ENCODE measurements at places on chromosomes 7 and 10.

- DNase-seq: no peak
Measured at GRCh38 chr7:158997471-158997870, 141.1 kb downstream of the DYNC2I1 start.

DNA sequence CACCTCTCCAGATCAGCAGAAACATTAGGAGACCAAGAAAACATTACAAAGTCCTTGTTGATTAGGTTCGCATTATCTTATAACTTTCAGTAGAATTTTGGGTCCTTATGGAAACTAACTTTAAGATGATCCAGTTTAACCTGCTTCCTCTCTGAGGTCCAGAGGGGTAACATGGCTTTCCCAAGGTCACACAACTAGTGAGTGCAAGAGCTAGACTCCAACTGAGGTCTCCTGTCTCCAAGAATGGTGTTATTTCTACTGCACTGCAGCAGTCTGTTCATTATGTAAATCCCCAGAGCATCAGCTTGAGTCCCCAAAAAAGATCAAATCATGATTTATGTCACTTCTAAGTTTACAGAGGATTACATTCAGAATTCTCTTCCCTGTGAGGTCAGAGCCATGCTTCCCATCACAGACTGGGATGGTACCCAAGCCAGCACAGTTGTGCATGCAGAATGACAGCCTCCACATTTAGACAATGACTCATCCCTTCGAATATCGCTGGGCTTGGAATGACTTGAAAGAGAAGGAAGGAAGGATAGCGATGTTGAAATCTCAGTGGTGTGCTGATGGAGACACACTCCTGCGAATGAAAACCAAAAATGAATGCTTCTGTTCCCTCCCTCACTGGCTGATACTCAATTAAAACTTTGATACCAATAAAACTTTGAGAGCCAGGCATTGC lies 163.1 kb upstream of the PLXNA4 start:
- no peak for DNase-seq

- no peak for DNase-seq
Measured at GRCh38 chr10:130630135-130630534, 493.9 kb downstream of the GLRX3 start.

- no peak for DNase-seq
Measured at GRCh38 chr10:103673606-103674005, 180.1 kb downstream of the NEURL1 start.

DNA sequence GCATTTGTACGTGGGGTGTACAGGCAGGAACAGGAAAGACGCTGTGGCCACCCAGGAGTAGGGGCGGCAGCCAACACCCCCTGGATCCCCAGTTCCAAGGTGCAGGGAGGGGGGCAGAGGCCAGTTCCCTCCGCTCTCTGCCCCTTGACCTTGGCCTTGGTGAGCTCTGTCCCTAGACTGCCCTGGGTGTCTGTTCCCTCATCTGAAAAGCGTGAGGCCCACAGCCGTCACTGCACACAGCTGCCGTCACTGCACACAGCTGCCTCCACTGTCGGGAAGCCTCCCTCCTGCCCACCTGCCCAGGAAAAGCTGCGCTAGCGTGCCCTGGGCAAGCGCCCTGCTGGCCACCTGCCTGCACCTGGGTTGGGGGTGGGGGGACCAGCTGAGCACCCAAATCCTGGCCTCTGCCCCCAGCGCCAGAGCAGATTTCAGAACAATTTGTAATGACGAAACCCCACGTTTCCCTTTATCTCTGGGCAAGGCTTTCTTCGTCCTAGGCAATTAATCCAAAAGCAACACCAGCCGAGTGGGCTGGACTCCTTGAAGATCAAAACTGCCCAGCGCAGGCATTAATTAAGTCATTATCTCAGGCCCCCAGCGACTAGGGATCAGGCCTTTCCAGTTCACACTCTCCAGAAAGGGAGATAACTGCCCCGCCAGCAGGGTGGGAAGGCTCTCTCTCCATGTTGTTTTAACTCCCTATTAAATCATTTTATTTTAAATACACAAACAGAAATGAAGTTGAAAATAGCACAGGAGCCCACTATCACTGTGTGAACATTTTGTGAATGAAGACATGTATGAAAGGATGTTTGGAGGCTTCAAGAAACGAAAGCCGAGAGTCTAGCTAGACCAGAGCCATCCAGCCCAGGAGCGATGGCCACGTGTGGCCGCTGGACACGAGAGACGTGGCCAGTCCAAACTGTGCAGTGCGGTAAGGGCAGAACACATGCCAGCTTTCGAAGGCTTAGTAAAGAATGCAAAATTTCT lies 4.0 kb upstream of the PDGFA start:
- DNase-seq: no peak

GRCh38 chr7:69504733-69505420 lies 93.4 kb upstream of the AUTS2 start:
- DNase-seq: no peak

GRCh38 chr10:122954731-122955050 lies 664 bp upstream of the C10orf88 start:
- DNase-seq: no peak

DNA sequence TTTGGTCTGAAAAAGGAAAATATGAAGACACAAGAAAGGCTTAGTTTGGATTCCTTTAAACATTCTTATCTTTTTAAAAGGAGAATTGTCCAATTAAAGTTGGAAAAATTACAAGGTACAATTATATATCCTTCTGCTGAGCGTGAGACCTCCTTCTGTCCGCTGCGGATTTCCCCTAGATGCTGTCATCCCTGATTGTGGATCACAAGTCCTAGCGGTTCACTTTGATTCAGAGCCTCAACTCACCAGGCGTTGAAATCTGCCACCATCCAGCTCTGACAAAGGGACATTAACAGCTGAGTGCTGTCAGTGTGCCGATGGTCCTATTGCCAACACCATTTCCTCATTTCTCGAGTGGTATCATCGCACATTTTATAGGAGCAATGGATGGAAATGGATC lies 73.1 kb upstream of the PTER start:
- DNase-seq: no peak

DNA sequence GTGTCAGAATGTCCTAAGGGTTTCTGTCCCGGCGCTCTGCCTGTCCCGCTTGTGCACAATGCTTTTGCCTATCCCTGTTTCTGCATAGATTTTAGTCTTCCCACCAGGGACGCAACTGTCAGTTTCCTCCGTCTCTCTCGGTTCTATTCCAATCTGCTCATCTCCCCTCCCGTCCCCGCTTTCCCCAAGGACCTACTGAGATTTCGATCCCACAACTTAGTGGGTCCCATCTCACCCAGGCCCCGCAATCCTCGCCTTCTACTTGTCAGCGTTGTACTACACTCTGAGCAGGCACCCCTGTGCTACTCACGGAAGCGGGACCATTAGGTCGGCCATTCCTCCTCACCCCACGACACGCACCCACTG lies 519 bp upstream of the ZNF655 start:
- no peak for DNase-seq

GRCh38 chr7:42991913-42992591 lies 59.9 kb downstream of the MRPL32 start:
- DNase-seq: no peak

DNA sequence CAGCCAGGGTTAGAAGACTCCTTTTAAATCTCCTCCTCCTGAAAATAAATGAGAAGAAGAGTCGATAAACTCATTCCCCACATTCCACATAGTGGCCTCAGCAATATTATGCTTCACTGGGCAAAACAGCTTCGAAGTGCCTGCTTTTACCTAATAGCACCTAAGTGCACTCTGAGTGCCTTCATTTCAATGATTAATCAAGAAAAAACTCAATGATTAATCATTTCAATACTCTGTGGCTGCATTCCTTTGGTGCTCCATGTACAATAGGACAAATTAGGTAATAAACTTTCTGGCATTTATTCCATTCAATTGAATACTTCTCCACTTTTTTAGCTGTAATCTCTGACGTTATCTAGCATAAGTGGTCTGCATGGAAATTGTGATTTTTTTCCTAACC lies 174.6 kb downstream of the CCDC71L start:
- no peak for DNase-seq

DNA sequence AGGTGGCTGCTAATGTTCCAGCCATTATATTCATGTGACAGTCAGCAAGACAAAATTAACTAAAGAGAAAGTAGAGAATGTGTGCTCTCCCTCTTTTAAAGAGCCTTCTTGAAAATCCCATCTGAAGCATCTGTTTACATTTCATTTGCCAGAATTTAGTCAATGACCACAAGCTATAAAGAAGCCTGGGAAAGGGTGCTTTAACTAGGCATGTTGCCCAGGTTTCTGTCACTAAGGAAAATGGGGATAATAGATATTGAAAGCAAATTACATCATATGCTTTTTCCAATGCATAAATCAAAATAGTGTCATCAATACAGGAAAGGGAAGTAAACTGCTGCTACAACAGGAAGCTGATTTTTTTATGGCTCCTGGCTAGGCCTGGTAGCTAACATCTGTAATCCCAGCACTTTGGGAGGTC lies 67.7 kb downstream of the ELAPOR2 start:
- no peak for DNase-seq

DNA sequence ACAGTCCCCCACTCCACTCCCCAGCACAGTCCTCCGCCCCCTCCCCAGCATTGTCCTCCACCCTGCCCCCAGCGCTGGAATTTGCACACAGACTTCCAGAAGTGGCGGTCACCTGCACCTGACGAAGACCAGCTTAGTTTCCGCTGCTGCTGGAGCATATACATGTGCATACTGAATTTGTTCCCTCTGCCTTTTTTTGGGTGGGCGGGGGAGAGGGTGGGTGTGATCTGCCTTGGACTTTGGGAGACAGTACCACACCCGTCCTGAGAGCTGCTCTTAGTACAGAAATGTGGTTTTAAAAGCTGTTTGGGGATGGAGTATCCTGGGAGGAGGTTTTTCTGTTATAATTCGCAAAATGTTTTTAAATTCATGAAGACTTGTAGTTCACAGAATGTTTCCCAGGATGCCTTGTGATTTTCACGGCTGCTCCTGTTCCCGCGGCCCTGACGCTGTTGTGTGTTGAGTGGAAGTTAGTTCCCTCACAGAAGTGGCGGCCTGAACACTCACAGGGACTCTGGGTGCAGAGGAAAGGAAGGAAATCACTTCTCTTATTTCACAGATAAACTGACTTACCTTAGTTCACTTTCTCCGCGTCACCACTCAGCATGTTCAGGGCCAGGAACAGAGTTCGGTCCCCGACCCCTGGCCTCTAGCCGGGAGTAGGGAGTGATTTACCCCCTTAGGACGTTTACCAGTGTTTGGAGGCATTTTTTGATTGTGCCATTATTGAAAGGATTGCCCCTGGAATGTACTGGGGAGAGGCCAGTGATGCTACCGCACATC lies 18.6 kb downstream of the PFKP start:
- no peak for DNase-seq

GRCh38 chr10:19958787-19959186 lies 142.6 kb downstream of the PLXDC2 start:
- DNase-seq: no peak

DNA sequence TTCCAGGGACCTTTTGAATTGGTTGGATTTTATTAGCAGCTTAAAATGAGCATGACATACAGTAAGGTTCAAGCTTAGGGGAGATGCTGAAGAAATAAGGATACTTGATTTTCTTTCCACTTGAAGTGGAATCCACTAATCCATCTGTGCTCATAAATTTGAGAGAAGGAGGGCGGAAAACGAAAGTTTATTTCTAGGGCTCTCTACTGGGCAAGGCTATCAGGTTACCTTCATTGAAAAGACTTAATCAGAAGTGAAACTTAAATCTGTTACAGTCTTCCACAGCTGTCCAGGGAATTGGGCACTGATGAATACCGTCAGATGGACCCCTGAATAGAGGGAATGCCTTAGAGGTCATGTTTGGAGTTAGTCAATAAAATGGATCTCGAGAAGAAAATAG lies 21.8 kb downstream of the AUTS2 start:
- no peak for DNase-seq

DNA sequence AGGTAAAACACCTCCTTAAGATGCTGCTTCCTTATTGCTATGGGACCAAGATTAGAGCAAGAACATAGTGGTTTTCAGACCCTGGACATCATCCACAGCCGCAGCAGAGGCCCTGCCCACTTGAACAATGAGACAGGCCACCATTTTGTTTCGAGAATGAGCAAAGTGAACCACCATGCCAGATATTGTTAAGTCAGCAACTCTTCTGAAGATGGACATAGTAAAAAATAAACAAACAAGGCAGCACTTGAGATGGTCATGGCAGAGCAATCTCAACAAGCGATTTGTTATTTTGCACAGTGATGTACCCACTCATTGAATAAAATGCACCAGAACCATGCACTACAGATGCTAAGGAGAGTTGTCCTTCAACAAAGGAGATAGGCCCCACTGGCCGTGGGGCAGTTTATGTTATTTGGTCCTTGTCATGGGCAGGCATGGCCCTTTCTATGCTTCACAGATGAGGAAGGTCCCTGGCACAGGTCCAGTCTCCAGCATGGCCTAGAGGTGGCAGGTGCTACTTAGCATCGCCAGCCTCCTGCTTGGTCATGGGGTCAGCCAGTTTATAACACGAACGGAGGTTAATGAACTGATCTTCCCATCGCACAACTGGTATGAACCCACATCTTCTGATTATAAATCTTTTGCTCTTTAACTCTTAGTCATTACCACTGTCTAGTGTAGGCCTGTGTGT lies 44.1 kb downstream of the IKZF1 start:
- DNase-seq: no peak

GRCh38 chr7:17558135-17558534 lies 259.7 kb downstream of the AHR start:
- DNase-seq: no peak

DNA sequence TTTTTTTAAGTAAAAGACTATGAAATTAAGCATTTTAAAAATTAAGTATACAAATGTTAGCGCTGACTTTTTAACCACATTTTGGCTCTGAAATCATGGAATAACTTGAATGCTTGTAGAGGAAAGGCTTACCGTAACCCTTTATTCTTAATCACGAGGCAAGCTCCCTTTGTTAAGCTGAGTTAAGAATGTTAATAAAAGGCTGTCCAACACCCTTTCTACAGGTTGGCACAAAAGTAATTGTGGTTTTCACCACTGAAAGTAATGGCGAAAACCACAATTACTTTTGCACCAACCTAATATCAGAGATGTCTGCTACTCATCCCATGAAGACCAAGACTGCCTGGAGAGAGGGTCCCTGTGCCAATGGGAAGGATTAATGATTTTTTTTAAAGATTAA lies 70.6 kb downstream of the STK17A start:
- no peak for DNase-seq

DNA sequence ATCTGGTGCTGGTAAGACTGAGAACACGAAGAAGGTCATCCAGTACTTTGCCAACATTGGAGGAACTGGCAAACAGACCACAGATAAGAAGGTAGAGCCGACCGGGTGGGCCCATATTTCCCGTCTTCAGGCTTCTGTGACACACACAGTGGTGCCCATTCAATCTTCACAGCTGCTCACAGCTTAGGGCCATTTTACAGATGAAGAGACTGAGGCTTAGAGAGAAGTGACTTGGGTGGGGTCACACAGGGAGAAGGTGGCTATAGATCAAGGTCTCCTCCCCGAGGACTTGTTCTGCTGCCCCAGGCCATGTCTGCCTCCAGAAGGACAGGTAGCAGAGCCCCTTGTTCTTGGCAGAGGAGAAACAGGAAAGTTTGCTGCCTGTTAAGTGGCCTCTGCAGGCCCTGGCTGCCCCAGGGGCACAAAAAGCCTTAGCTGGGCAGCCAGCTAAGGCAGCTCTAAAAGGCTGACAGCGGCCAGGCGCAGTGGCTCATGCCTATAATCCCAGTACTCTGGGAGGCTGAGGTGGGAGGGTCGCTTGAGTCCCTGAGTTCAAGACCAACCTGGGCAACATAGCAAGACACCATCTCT lies 22.6 kb upstream of the MYH16 start:
- DNase-seq: no peak

GRCh38 chr7:226281-226895 lies 34.0 kb downstream of the FAM20C start:
- DNase-seq: no peak

- peak; percentile 78 for DNase-seq
Measured at GRCh38 chr7:64541438-64542359, 21.2 kb downstream of the ZNF680 start.
